Esophagus mucosa (tissue), 1 donor: ENCODE measurements at places on chromosomes 4 and X.
A peak's percentile ranks its signal among the peaks of the same experiment; 100 is the strongest.

DNA sequence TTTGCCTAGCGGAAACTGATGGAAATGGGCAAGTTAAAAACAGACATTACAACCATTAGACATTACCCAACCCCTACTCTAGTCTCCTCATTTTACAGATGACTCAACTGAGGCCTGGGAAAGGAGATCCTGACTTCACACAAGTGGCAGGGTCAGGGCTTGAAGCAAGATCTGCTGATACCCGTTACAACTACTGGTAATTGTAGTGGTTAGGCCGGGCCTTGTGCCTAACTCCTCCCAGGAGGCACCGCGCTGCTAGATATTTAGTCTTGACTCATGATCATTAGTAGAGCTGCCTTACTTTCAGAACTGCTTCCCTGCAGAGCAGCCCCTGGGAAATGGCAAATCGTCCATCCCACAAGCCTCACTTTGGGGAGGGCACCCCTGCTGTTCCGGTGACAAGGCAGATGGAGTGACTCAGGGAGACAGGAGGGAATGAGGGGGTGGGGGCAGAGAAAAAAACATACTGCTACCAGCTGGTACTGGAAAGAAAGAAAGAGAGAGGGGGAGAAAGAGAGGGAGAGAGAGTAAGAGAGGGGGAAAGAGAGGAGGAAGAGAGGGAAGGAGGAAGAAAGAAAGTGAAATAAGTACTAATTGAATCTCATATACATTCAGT, 12.2 kb downstream of the ARHGEF6 start:
- peak; percentile 45 for ATAC-seq

- no peak for ATAC-seq
These were observed 12.2 kb upstream of the ODAM start for GRCh38 chr4:70183168-70183939.

- no peak for ATAC-seq
These were observed 28.3 kb upstream of the GUCY1A1 start for GRCh38 chr4:155638195-155638965.

- ATAC-seq = no peak
These were observed 126.9 kb downstream of the VCX3B start for GRCh38 chrX:8591501-8591900.

DNA sequence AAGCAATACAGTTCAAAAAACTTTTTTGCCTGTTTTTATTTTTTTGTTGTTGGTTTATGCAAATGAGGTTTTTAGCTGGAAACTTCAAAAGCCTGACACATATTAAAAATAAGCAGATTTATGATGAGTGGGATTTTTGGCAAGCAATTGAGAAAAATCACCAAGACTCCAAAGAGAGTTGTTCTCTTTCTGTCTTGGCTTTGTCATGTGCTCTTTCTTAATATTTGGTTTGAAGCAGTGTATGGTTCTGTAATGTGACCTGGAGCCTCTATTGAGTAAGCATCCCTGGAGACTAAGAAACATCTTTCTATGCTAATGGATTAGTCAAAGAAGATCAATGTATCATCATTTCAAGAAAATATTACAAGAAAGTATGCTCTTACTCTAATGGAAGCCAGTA, 11.7 kb downstream of the TRIM2 start:
- no peak for ATAC-seq

DNA sequence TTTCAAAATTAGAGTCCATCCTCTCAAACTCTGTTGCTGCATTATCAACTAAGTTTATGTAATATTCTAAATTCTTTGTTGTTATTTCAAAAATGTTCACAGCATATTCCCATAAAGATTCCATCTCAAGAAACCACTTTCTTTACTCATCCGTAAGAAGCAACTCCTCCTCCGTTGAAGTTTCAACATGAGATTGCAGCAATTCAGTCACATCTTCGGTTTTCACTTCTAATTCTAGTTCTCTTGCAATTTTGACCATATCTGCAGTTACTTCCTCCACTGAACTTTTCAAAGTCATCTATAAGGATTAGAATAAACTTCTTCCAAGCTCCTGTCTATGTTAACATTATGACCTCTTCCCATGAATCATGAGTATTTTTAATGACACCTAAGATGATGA, 216.6 kb upstream of the SLC7A11 start:
- no peak for ATAC-seq

DNA sequence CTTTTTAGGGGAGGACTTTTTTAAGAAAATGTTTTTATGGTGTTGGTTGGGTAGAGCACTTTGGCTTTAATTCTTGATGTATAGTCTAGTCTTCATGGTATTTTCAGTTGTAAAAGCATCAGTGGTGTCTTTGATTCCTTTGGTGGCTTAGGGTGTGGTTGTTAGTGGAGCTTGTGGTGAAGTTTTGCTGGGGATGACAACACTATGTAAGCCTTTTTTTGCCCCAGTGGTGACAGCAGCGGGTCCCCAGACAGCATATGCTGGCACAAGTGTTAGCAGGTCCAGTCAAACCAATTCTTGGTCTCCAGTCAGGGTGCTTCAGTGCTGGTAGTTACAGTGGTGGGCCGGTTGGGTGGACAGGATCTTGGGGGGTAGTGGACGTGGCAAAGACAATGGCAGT, 52.0 kb downstream of the CHIC1 start:
- ATAC-seq = no peak

- no peak for ATAC-seq
These were observed 198.4 kb downstream of the MAML3 start for GRCh38 chr4:139955600-139955999.

DNA sequence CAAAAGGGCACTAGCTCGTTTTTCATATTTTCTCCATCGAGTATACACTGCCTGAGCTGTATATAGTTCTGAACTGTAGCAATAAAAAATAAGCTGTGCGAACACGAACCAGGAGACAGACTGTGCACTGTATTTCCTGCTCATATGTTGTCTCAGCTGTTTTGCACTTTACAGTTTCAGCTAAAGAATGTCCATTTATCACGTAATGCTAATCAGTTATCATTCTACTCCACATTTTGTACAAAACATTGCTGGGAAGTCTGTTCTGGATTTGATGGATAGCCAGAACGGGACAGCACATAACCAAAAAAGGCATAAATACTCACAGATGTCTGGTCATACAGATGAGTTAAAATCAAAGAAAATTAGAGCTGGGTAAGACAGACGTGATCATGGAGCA, 315.5 kb upstream of the ADGRL3 start:
- no peak for ATAC-seq

DNA sequence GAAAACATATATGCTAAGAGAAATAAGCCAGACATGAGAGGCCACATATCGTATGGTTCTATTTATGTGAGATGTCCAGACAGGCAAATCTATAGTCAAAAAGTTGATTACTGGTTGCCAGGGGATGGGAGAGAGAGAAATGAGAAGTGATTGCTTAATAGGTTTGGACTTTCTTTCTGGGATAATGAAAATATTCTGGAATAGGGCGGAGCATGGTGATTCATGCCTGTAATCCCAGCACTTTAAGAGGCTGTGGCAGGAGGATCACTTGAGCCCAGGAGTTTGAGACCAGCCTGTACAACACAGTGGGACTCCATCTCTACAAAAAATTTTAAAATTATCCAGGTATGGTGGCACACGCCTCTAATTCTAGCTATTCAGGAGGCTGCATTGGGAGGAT, 22.4 kb downstream of the RBM47 start:
- no peak for ATAC-seq

DNA sequence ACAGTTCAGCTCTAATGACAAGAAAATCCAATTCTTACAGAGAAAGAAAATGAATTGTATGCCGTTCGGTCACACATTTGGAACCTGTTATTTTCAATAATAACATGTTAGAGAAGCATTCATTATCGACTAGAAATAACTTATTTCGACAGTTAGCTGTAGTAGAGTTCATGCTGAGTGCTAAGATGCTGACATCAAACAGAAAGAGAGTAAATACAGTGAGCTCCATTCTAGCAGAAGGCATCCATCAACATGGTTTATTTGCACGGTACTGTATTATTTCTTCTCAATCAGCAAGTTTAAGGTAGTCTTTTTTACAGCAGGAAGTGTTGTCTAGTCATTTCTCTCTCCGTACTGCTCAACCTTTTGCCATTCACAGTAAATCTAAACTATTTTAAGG, 732.1 kb downstream of the STIM2 start:
- no peak for ATAC-seq

GRCh38 chr4:47313384-47313783, 150.1 kb downstream of the COMMD8 start:
- no peak for ATAC-seq

- no peak for ATAC-seq
These were observed 13.6 kb upstream of the MED14 start for GRCh38 chrX:40748977-40749376.

DNA sequence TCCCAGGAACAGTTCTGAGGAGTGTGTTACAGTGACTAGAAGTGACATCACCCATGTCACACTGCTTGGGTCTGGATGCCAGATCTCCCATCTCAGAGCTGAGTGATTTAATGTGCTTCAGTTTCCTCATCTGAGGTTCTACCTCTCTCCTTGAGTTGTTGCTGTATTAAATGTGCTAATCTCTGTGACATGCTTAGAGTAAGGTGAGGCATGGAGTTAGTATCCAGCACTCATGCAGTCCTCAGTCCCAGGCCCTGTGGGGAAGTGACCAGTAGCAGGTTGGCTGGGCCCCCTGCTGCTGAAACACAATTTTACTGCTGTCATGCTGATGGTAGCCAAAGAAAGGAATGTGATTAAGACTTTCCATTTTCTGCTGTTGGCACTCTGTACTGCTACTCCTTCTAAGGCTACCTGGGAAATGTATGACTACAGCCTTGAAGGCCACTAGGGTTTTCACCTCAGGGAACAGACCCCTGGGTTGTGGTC, 639.6 kb downstream of the MID1IP1 start:
- ATAC-seq = no peak

DNA sequence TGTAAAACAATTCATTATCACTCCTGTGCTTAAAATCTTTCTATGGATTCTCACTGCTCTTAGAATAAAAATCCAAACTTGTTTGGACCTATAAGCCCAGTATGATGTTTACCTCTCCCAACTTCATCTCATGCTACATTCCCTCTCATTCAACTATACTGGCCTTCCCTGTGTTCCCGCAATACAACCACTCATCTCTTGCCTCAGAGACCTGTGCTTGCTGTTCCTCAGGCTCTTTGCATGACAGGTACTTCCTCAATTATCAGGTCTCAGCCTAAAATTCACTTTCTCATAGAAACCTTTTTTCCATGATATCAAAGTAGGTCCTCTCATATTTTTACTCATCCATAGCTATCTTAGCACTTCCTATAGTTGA, 71.7 kb downstream of the ENOX2 start:
- no peak for ATAC-seq

DNA sequence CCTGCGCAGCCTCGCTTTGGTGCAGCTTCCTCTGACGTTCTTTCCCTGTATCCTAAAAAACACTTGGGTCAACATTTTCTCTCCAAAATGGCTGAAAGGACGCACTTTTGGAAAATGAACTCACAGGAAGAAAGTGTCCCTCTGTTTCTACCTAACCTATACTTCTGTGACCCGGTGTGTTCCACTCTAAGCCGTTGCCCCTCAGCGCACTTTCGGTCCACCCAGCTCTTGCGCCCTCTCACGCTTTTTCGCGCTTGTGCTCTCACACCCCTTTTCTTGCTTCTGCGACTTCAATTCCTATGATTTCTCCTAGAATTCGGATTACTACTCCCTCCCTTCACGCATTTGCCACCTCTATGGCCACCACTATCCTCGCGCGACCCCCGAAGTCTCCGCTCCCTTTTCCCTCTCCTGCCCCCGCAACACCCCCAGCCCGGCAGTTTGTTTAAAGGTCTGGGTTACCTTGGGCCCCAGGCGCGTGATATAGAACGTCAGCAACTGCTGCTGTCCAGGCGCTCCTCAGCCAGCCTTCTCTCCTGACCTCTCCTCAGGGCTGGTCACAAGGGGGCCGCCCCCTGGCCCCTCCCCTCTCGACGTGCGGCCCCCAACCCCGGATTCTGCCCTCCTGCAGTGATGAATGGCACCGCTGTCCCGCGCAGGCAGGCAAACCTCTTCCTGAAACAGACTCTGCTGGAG, at the start of gene USP51:
Gene USP51 (minus strand): TSS at position 535 of the 696 bp plus-strand sequence. CDS start 909 bp downstream, outside the sequence.
- peak; percentile 34 for ATAC-seq
